Smooth muscle cell of bladder (primary cell): ENCODE measurements at places on chromosomes 6 and 20. TPM values are rescaled to one million over a fixed set of nuclear protein-coding genes. Genes with fewer than 3 reads are reported as not detected.

Gene ULBP1
- under 0.01 TPM in 1 of 2 replicates, not detected in the other for total RNA-seq

Gene KHDC1L
- total RNA-seq: not detected in 2 replicates

Gene COL10A1
- 0.09 and 6.5 TPM in 2 replicates for total RNA-seq

Gene KCNK16
- not detected in 2 replicates for total RNA-seq

Gene SLC22A7
- total RNA-seq: not detected in 2 replicates

Gene BACH2
- total RNA-seq: 0.09 and 0.14 TPM in 2 replicates

Gene SLCO4A1
- total RNA-seq: 0.09 and 0.14 TPM in 2 replicates

Gene KCNK5
- total RNA-seq: not detected in 2 replicates

Gene FAM209B
- not detected in 2 replicates for total RNA-seq

Gene FAM217A
- not detected in 2 replicates for total RNA-seq

Gene WFDC10A
- total RNA-seq: not detected in 2 replicates

Gene SYNDIG1
- total RNA-seq: 1.1 and 1.9 TPM in 2 replicates

Gene PHACTR1
- under 0.01 and 0.09 TPM in 2 replicates for total RNA-seq

Gene TRAPPC3L
- total RNA-seq: 0.09 and 0.14 TPM in 2 replicates

Gene EPHA7
- under 0.01 and 0.37 TPM in 2 replicates for total RNA-seq
